ENCODE measurements at places on chromosomes 7 and 10.
A peak's percentile ranks its signal among the peaks of the same experiment; 100 is the strongest.

DNA sequence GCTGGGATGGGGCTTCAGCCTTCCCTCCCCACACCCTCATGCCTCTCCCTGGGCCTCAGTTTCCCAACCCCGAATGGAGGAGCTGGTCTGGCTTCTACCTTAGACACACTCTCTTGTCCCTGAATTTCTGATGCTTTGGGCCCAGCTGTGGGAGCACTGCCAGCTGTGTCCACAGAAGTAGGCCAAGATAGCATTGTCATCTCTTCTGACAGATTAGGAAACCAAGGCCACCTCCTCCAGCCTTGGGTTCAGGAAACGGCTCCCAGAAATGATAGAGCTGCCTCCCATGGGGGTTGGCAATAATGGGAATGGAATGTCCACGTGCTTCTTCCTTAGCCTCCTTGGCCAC, 1.3 kb downstream of the PPIF start:
- DNase-seq, result peak; percentile 59

- no peak for DNase-seq
These were observed 6.4 kb downstream of the KNDC1 start for GRCh38 chr10:133166504-133166827.

DNA sequence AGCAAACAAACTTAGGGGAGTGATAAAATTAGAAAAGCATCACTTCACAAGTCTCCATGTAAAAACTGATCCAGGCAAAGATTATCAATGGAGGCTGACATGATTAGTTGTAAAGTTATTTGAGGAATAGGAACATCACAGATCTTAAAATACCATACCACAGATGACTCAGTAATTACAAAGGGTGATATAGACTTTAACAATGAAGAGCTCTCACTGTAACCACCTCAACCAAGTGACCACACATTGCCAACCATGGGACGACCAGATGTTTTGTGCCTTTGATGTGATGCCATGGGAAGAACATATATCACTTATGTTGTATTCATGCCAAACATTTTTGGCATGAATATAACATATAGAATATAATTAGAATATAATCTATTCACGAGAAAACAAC, 11.7 kb downstream of the AASS start:
- DNase-seq, result no peak

DNA sequence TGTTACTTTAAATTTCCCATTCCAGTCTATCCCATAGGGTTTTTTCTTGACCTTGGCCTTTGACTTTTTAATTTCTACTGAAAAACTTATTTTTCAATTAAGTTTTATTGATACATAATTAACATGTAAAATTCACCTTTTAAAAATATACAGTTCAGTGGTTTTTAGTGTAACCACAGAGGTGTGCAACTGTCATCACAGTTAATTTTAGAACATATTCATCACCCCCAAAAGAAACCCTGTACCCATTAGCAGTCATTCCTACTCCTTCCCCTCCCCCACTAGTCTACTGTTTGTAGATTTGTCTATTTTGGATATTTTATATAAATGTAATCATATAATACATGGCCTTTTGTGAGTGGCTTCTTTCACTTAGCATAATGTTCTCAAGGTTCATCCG, 96.5 kb upstream of the GJD4 start:
- no peak for DNase-seq

GRCh38 chr7:14394786-14395185, 405.3 kb upstream of the ETV1 start:
- no peak for DNase-seq

DNA sequence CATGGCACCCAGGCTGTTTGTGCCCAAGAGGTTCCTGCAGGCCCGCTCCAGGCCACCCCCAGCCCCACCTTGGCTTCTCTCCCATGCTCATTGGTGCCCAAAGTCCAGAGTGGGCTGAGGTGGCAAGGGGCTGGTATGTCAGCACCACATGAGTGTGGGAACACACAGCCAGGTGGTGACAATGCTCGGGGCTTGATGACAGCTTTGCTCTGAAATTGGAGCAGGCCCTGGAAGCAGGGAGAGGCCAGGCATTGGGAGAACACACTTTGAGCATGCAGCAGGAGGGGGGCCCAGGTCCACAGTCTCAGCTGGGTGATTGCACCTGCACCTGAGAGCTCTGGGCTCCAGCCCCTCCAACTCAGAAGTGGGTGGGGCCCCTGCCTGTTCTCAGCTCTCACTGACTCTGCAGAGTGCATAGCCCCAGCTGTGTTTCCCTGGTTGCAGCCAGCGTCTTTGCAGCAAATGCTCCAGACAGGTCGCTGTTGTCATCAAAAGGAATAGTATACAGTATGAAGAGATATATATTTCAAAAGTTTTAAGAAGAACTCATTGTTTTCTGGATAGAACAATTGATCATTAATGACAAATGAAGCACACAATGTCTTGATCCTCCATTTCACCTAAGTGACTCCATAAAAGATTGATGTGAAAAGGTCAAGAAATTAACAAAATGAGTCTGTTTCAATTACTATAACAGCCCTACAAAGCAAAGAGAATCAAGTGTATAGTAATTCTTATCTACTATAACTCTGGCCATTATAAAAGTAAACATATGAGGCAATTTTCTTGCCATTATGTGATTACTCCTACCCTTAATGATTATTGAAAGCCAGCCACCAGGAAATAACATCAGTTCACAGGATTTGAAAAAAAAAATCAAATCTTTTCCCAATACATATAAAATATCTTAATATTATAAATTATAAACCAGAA, 848.1 kb downstream of the PCDH15 start:
- DNase-seq, result no peak

DNA sequence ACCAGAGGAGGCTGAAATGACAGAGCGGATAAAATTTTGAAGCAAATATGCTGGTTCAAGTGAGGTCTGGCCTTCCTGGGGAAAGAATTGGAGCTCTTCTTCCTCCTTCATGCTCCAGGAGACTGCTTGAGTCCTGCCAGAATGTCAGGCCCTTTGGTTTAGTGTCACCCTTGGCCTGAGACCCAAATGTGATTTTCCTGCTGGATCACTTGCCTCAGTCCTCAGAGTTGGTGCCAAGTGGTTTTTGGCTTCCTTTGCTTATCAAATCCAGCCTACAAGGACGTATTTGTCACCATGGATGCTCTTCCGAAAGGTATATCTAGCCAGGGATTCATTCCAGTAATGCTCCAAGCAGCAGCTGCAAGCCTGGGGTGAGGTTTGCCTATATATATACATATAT, 118.4 kb downstream of the PLPP4 start:
- no peak for DNase-seq

DNA sequence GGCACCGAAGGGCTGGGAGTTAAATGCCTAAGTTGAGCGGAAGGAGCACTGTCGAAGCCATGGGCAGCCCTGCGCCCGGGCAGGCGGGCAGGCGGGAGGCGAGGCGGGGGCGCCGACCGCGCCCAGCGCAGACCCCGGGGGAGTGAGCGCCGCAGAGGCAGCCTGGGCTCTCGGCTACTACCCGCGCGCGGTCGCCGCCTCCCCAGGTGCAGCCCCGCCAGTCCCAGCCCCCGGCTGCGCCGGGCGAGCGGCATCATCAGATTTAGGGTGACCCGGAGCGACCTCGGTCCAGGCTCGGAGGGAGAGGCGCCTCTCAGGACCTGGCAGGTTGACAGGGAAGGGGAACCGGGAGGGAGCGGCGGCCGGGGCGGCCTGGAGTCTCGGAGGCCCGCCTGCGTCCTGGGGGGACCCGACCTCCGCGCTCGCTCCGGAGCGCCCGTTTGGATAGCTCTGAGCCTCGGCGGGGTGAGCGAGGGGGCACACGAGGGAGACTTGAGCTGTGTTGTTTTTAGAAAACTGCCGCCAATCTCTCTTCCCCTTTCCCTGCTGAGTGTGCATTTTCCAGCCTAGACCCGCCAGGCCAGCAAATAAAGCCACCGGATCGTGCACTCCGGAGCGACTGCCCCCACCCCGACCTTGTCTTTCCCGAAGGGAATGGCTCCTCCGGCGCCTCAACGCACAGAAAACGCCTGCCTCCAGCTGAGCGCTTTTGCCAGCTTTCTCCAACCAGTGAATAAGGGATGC, 2.3 kb upstream of the NRP1 start:
- DNase-seq, result no peak

GRCh38 chr7:94368371-94368791, 26.3 kb upstream of the COL1A2 start:
- no peak for DNase-seq

DNA sequence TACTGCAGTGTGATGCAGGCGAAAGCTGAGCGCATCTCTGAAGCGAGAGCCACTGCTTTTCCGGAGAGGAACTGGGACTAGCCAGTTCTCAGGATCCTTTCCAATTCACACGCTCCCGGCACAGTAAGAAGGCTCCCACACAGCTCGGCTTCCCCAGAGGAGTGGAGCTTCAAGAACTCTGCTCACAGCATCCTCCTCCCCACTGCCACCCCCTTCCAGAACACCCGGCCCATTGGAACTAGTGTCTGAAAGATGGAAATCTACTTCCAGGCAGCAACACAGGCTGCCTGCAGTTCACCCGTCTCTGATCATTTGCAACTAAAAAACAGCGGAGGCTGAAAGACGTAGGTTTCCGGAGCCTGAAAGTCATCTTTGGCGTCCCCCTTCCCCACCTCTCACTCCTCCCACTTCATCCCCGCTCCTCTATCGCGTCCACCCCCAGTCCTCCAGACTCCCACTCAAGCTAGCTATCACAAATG, at the start of gene DGKB:
DGKB (minus strand) TSS at position 163 of the 479 bp plus-strand sequence.
- no peak for DNase-seq

DNA sequence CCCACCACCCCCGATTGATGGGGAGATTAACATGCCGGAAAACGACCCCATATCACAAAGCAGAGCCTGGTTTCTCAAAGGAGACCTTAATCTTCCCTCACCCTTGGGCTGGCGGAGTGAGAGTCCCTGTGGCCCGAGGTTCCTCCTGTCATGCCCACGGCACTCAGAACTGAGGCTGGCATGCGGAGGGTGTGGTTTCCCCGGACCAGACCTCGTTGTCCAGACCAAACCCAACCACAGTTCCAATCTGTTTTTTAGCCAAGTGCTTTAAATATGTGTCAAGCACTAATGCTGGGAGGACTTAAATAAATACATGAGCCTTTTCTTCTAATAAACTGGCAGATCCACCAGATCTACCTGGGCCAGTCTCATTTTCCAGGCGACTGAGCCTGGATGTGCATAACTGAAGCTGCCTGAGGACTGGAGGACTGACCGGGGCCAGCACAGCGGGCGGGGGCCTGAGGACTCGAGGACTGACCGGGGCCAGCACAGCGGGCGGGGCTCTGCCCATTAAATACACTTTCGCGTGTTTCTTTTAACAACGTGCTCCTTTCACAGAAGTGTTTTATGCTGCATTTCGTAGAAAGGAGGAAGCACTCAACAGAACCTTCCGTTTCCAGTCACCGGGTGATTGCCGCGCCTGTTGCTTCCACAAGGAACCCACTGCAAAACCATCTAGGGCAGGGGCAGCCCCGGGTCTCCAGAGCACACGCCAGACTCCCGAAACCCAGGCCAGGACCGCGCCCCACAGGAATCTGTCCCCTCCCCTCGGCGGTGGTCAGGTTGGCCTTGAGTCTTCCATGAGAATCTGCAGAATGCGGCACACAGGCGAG, 334.6 kb downstream of the PTPRN2 start:
- DNase-seq, result no peak

GRCh38 chr7:116317907-116318306, 107.6 kb downstream of the TES start:
- DNase-seq, result no peak

GRCh38 chr10:79446758-79447084, 1.3 kb upstream of the ZCCHC24 start:
- no peak for DNase-seq

- no peak for DNase-seq
These were observed 50.6 kb upstream of the LRRC18 start for GRCh38 chr10:48990226-48990625.

GRCh38 chr7:142957723-142958122, 4.4 kb downstream of the KEL start:
- no peak for DNase-seq

GRCh38 chr7:44762726-44763522, 14.3 kb downstream of the ZMIZ2 start:
- DNase-seq, result no peak

- no peak for DNase-seq
These were observed 36.5 kb downstream of the DNAJC9 start for GRCh38 chr10:73210395-73211105.

DNA sequence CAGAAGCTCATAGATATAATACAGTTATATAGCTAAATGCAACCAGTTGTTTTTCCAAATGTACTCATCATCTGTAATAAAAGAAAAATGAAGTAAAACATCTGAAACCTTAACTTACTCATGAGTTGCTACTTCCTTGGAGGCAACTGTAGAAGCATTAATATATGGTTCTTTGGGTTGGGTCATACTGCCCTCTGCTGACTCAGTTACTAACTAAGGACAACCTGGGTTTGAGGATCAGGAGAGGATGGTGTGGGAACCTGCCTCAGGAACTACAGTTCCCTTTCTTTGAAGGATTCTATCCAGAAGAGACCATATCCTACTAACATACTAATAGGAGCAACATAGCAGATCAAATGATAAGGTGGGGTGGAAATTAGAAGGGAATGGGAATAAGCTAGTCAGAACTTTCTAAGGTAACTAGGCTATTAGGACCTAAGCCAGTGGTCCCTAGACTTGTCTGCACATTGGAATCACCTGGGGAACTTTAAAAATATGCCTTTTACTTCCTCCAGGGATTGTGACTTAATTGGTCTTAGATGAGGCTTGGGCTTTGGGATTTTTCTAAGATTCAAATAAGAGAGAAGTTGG, 20.7 kb downstream of the COX15 start:
- DNase-seq, result peak; percentile 81

DNA sequence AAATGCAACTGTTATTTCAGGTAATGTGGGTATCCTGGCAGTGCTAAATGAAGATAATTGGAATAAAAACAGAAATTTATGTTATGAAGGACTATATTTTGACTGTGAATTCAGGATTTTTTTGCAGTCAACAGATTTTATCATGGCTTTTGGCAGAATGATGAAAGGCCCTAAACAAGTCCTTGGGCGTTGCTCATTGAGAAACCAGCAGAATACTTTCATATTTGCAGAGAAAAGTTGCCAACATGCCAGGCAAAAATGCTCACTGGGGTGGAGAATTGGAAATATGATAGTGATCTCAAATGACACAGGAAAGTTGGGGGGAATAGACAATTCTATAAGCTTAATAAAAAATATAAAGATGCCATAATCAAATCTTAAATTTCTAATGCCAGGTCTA, 121.1 kb downstream of the GPR85 start:
- no peak for DNase-seq

DNA sequence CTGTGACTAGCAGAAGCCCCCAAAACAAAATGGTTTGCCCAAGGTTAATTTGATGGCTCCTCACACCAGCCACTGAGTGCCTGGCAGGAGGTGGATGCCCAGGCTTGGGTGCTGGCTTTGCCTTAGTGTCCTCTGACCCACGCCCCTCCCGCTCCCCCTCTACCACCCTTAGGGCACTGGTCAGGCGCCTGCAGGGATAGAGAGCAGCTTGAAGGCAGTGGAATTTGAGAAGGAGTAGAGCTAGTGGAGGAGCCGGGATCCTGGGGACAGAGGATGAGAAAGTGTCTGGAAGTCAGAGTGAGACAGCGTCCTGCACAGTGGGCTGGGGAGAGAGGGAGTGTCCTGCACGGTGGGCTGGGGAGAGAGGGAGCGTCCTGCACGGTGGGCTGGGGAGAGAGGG, 139.4 kb downstream of the DNAJB6 start:
- DNase-seq, result no peak

Measured in activated CD4-positive, alpha-beta T cell treated with anti-CD3 and anti-CD28 coated beads, Interleukin-2, amount 10 ng/mL, durations not matched to agents 24 days and 14 days (primary cell).